Stimulated activated CD4-positive, alpha-beta T cell treated with anti-CD3 and anti-CD28 coated beads, Interleukin-2, amount 100 ng/mL, for 48 hours (primary cell): ENCODE measurements at places on chromosomes 1 and 21.

DNA sequence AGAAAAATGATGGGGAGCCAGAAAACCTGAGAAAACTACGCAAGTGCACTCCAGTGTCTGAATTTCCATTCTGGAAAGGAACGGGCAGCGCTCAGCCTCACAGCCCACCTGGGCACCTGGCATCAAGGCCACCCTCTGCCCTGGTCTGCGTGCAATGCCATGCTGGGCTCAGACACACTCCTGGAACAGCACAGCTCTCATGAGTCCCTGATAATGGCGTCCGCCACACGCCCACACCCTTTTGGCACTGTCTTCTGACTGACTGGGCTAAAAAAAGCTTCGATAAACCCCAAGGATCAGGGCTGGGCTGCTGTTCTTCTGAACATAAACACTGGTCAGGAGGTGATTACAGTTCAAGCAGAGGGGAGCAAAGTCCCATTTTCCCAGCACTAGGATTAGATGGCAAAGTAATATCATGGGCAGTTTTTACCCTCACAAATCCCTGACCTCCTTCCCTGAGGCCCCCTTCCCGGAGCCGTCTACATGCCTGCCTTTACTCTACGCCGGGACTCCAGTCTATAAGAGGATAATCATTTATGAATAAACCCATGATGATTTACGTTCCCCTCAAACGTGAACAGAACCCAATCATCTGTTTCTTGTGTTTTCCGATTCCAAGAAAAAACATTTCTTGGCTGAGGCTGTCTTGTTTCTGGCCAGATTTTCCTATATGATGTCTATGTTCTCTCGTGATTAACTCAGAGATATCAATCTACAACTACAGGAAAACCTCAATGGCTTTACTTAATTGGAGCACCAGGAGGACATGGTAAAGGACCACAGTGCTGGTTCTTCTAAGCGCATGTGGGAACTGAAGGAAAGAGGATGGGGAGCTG, 22.6 kb downstream of the RCAN1 start:
- DNase-seq, result no peak

GRCh38 chr1:237851210-237851845, 39.4 kb downstream of the ZP4 start:
- DNase-seq, result no peak

DNA sequence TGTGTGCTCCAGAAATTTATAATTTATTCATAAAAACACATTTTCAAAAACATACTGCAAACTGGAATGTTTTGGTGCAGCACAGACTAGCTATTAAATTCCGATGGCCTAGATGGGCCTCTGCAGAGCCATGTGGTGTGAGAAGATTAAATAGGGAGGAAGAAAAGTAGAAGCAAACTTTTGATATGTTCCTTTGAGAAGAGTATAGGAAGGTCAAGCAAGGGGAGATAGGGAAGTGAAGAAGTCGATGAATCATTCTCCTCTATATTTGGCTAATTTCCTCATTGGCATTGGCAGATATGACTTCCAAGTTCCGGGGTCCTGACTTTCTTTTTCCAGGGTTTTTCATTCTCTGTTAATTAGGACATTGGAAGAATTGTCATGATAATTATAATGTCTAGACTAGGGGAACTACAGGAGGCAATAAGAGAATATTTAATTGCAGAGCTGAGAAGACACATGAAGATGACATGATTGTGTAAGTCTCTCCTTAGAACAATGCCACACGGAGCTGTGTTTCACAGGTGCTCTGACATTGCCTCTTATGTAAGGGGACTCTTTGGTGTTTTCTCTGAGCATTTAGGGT, 19.3 kb upstream of the ZNF326 start:
- DNase-seq, result no peak

GRCh38 chr1:210747112-210747511, 386.8 kb downstream of the KCNH1 start:
- DNase-seq, result no peak

GRCh38 chr1:167588361-167588760, 34.8 kb upstream of the CREG1 start:
- DNase-seq, result no peak

GRCh38 chr1:27574871-27575831, 28.8 kb downstream of the AHDC1 start:
- no peak for DNase-seq

DNA sequence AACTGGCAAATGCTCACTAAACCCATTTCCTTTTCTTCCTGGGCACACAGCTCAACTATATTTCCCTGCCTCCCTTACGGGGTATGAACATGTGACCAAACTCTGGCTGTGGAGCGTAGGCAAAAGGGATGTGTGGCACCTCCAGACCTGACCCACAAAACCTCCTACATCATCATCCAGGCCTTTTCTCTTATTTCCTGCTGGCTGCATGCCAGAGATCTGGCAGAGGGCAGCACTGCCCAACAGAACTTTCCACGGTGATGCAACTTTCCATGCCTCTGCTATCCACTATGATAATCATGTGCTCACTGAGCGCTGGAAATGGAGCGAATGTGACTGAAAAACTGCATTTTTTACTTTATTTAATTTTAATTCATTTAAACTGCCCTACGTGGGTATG, 99.6 kb upstream of the CACNA1E start:
- DNase-seq, result no peak

GRCh38 chr1:245649666-245650065, 494.9 kb downstream of the KIF26B start:
- DNase-seq, result no peak

DNA sequence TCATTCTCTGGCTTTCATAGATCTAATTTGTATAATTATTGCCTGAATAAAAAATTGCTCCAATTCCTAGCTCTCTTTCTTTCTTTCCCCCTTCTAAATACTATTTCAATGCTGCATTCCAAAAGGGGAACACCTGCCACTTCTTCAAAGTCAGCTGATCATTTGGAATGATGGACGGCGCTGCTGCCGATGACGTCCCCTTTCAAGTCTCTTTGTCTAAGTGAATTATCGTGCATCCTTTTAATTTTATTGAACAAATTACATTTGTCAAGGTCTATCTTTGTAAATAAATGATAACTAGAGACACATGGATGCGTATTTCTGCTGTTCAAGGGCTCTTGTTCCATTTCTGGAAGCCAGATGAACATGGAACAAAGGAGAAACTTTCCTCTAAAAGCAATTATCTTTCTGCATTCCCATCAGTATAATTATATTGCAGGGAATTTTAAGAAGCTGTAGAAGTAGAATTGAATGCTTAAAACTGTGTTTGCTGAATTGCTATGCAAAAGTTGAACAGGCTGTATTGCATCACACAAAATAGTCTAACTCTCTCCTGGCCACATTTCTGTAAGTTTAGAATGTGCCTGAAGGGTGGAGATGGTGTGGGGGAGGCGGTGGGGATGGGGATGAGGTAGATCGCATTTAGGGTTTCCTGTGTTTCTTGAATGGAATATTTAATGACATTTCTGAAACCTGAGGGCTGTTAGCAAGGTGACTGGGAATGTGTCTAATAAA, 191.9 kb upstream of the LMO4 start:
- DNase-seq, result no peak
